Adipose tissue (tissue), 3 donors: ENCODE measurements at places on chromosomes 2 and 18. TPM values are rescaled to one million over a fixed set of nuclear protein-coding genes. Genes with fewer than 3 reads are reported as not detected.

Gene ATP6V1C2
- polyA plus RNA-seq, result 1.7 TPM

Gene PTPN4
- polyA plus RNA-seq, result 7.2 TPM

Gene CYTIP
- 1.3 TPM for polyA plus RNA-seq

Gene RNF103
- polyA plus RNA-seq, result 16.0 TPM

Gene SCN9A
- 1.6 TPM for polyA plus RNA-seq

Gene ALPG
- not detected for polyA plus RNA-seq

Gene AGXT
- polyA plus RNA-seq, result 0.39 TPM

Gene SPP2
- not detected for polyA plus RNA-seq

Gene STEAP3
- polyA plus RNA-seq, result 14.8 TPM

Gene RPRD1A
- 19.9 TPM for polyA plus RNA-seq

Gene STPG4
- 0.06 TPM for polyA plus RNA-seq
